ENCODE measurements at places on chromosomes 13 and 19.

DNA sequence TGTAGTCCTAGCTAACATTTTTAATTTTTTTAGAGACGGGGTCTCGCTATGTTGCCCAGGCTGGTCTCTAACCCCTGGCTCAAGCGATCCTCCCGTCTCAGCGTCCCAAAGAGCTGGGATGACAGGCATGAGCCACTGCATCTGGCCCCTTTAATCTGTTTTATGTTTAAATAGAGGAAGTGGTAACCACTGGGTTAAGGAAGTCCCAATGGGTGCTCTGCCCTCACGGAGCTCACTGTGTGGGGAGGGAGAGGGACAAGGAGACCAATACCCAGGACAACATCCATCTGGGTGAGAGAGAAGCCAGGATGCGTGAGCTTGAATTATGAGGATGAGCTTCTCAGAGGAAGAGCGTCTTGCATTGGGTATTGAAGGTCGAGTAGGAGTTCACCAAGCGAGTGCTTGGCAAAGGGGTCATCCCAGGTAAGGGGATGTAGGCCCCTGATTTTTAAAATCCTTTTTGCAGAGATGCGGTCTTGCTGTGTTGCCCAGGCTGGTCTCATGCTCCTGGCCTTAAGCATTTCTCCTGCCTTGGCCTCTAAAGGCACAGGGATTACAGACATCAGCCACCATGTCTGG, 13.8 kb downstream of the YJU2 start:
- DNase-seq, result no peak

GRCh38 chr19:36008336-36008978, at the start of gene SYNE4:
SYNE4 (minus strand) TSS chr19:36008813; CDS start chr19:36008681, 132 bp downstream.
- DNase-seq, result no peak

DNA sequence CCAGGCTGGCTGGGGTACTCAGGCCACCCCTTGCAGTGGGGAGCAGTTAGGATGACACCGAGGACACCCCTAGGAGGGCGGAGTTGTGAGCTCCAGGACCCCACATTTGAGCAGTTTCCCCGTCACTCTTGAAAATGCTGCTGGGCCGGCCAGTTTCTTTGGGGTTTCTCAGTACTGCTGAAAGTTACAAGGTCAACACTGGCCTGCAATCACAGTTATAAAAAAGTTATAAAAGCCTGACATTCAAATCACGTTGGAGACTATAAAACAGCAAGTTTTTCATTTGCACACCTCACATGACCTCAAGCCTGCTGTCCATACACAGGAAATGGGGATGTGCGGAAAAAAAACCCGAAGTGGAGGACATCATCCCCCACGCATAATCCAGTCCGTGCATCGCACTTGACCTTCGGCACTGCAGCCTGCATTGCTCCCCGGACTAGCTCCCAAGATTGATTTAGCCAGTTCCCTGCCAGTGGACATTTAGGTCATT, 27.0 kb downstream of the DNM2 start:
- no peak for DNase-seq

- DNase-seq, result no peak
Observed at GRCh38 chr19:10105509-10106099, 558 bp upstream of the PPAN start.

DNA sequence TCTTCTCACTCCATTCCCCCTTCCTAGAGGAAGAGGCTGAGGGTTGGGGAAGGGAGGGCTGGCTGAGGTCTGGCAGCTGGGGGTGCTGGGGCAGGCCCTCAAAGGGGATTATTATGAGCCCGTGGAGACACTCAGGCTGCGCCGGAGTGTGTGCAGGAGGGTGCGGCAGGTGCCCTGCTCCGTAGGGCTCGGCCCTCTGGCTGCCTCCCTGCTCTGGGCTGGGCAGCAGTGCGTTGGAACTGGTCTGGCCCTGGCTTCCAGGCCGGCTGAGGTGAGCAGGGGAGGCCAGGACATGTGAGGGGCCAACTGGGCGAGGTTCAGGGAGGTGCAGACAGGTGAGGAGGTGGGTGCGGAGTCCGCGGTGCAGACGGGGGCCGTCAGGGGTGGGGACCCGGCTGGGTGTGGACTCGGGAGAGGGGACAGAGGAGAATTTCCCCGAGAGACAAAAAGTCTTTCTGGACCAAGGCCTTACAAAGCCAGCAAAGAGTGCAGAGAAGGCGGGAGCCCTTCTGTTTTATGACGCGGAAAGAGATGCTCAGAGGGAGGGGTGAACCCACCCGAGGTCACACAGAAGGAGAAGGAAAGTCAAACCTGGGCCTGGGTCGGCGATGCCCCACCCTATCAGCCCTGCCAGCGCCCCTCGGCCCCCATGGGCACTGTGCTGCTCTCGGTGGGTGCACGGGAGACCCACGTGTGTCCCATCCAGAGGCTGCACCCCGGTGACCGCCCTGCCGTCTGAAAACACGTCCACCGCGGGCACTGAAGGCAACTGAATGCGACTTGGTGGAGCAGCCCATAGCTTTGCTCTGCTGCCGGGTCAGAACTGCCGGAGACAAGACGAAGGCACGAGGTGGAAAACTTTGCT, 31.0 kb downstream of the PIP5K1C start:
- DNase-seq, result no peak

DNA sequence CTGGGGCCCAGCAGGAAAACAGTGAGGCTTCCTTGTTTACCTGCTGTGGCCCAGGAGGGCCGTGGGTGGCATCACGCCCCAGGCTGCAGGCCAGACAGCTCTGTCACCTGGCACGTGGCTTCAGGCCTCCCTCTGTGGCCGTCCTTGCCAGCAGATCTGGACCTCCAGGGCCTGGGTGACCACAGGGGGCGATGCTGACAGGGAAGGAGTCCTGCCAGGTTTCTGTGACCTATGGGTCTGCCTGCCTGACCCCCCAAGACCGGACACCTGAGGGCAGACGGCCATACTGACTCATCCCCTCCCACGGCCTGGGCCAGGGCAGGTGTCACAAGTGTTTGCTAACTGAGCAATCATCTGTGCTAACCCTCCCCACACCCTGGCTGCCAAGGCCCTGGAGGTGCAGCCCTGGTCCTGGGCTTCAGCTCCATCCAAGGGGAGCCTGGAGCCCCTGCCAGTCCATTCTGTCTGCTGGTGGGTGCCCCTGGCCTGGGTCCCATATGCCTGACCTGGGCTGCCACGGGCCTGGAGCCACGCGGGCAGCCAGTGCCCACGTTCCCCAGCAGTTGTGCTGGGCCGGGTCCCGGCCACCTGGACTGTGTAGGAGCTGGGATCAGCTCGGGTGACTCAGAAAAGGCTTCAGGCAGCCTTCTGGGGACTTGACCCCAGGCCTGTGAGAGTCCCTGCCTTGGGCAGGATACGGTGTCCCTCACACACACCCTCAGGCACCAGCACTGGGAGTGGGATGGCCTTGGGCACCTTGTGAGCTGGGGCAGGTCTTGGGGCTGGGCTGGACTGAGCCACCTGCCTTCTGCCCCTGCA, 3.7 kb downstream of the CDC34 start:
- no peak for DNase-seq

Data from tibial artery (tissue), 4 donors.